Activated T-cell treated with anti-CD3 and anti-CD28 coated beads, Interleukin-2, amount 50 U/mL, for 24 hours (primary cell): ENCODE measurements at places on chromosomes 16 and 17.

GRCh38 chr17:58246781-58247180 is 8.4 kb downstream of the LPO start:
- H3K36me3 ChIP-seq = no peaks in the 10 kb centered on the region
- H3K27me3 ChIP-seq = peaks cover 57% of the 10 kb centered on the region
- H3K27ac ChIP-seq = no peak overlapping the region
- H3K4me3 ChIP-seq = no peak overlapping the region

GRCh38 chr16:61948414-61948813 is 87.8 kb downstream of the CDH8 start:
- no peak overlapping the region for H3K27ac ChIP-seq
- no peak for DNase-seq
- no peaks in the 10 kb centered on the region for H3K4me1 ChIP-seq
- no peak overlapping the region for H3K4me3 ChIP-seq
- H3K27me3 ChIP-seq = no peaks in the 10 kb centered on the region
- H3K36me3 ChIP-seq = no peaks in the 10 kb centered on the region

- H3K27ac ChIP-seq = no peak overlapping the region
- no peak overlapping the region for H3K4me3 ChIP-seq
- no peaks in the 10 kb centered on the region for H3K4me1 ChIP-seq
- no peak for DNase-seq
- no peaks in the 10 kb centered on the region for H3K36me3 ChIP-seq
These were observed 464.4 kb downstream of the CDH11 start for GRCh38 chr16:64657316-64658011.

DNA sequence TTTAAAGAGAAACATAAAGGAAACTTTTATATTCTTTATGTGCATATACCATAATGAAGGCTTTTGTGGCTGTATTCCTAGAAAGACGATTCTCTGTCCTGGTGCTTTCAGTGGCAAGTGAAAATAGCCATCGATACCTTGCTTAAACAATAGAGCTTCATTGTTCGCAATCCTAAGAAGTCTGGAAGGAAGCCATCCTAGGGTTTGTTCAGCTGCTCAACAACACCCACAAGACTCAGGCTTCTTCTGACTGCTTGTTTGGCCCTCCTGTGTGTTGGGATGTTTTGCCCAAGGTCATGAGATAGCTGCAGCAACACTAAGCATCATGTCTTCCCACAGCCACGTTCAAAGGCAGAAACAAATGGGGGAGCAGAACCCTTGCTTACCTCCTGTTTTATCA is 36.1 kb upstream of the COX10 start:
- DNase-seq = no peak
- peaks cover 71% of the 10 kb centered on the region for H3K36me3 ChIP-seq
- peaks cover 12% of the 10 kb centered on the region for H3K4me1 ChIP-seq
- no peak overlapping the region for H3K4me3 ChIP-seq
- H3K27ac ChIP-seq = no peak overlapping the region
